ENCODE measurements at places on chromosomes 5 and 9. TPM values are rescaled to one million over a fixed set of nuclear protein-coding genes. Genes with fewer than 3 reads are reported as not detected.

The ARSB gene
- 8.6 TPM for total RNA-seq

The DBH gene
- 0.18 TPM for total RNA-seq

The PRRT1B gene
- total RNA-seq = not detected

The GFI1B gene
- total RNA-seq = 29.3 TPM

The MYORG gene
- total RNA-seq = 0.42 TPM

The IL5 gene
- total RNA-seq = not detected

The SLC45A2 gene
- total RNA-seq = not detected

The HRCT1 gene
- not detected for total RNA-seq

The PCDHGC5 gene
- not detected for total RNA-seq

The FOXD4L5 gene
- total RNA-seq = not detected

The SGCD gene
- total RNA-seq = not detected

The IFNA14 gene
- total RNA-seq = not detected

The C1QTNF3 gene
- 4.3 TPM for total RNA-seq

The NXNL2 gene
- total RNA-seq = not detected

The UGT3A2 gene
- total RNA-seq = not detected

The TUSC1 gene
- total RNA-seq = not detected

The IFNE gene
- total RNA-seq = not detected

The GABRA1 gene
- 0.10 TPM for total RNA-seq

The LOX gene
- total RNA-seq = not detected

The ALDOB gene
- not detected for total RNA-seq

The FBP1 gene
- total RNA-seq = 3.7 TPM

The NUDT2 gene
- total RNA-seq = 15.0 TPM

The DBN1 gene
- 5.0 TPM for total RNA-seq

The PRR16 gene
- total RNA-seq = not detected

The CDC20B gene
- not detected for total RNA-seq

The RAD1 gene
- 25.4 TPM for total RNA-seq

The PCDHB9 gene
- 1.0 TPM for total RNA-seq

The GHR gene
- not detected for total RNA-seq

All from T-helper 17 cell (primary cell).